ENCODE measurements at places on chromosomes 6 and 20.

- no peak for DNase-seq
Measured at GRCh38 chr6:87094576-87094975, 330 bp downstream of the CGA start.

GRCh38 chr20:37992802-37993409 lies 40.4 kb downstream of the TTI1 start:
- peak; percentile 62 for DNase-seq

DNA sequence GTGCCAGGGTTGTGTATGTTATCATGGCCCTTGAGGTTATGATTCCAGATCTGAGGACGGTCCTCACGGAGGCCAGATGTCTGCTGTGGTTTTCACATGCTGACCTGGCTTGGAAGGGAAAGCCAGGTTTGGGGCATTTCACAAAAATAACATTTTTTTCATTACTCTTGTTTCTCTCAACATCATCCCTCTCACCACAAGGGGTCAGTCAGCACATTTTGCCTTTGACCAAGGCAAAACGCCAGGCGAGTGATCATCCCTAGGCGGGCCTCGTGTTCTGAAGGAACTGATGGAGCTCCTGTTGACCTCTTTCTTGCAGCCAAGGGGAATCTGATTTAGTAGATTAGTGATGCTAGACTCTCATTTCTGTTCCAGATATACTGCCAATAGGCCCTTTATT lies 133.5 kb downstream of the TBC1D7 start:
- peak; percentile 63 for DNase-seq

DNA sequence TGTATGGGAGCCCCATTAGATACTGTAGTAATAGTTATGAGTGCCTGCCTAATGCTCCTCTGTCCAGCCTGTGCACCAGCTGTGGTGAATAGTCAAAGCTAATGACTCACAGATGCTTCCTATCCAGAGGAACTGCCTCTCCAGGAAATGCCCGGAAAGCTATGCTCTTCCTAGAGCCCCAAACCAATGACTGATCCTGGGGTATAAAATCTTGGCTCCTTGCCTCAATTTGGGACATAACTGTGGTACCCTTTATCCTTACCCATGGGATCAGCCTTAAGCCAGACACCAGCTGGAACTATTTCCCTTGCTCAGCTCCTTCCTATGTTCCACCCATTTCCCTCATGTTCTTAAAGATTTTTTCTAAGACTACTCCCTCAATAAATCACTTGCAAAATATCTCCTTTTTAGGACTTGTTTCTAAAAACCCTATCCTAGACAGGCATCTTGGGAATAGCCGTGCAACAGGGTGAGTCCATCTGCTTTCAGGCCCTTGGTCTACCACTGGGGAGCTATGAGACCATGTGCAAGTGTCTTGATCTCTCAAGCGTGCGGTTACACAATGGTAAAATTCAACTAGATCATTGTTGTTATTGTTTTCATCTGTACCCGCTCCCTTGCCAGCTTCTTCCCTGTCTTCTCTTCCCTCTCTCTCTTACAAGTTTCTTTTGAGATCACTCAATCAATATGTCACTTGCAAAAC lies 283.7 kb downstream of the BTBD3 start:
- no peak for DNase-seq
